ENCODE measurements at places on chromosomes 12 and 14. TPM values are rescaled to one million over a fixed set of nuclear protein-coding genes. Genes with fewer than 3 reads are reported as not detected.

RND1 gene
- 6.1 TPM for total RNA-seq

PPFIA2 gene
- total RNA-seq = not detected

KRT80 gene
- 0.39 TPM for total RNA-seq

LRRC43 gene
- total RNA-seq = 1.5 TPM

BICDL1 gene
- not detected for total RNA-seq

RD3L gene
- not detected for total RNA-seq

ATP23 gene
- 10.1 TPM for total RNA-seq

ANKS1B gene
- total RNA-seq = 0.38 TPM

PEX5 gene
- total RNA-seq = 31.6 TPM

ERBB3 gene
- 0.25 TPM for total RNA-seq

CCDC198 gene
- total RNA-seq = not detected

KCNC2 gene
- not detected for total RNA-seq

CKAP4 gene
- total RNA-seq = 36.2 TPM

ERC1 gene
- 18.4 TPM for total RNA-seq

RPGRIP1 gene
- total RNA-seq = 0.39 TPM

RNFT2 gene
- total RNA-seq = 0.63 TPM

KLRC2 gene
- total RNA-seq = not detected

KCNMB4 gene
- 0.39 TPM for total RNA-seq

OR11G2 gene
- total RNA-seq = not detected

SDSL gene
- 3.3 TPM for total RNA-seq

EPYC gene
- not detected for total RNA-seq

NFE2 gene
- total RNA-seq = not detected
